ENCODE measurements at places on chromosomes 12 and 14. TPM values are rescaled to one million over a fixed set of nuclear protein-coding genes. Genes with fewer than 3 reads are reported as not detected.

ELK3 gene
- 32.5 TPM for total RNA-seq

KCNA5 gene
- 4.4 TPM for total RNA-seq

DNA sequence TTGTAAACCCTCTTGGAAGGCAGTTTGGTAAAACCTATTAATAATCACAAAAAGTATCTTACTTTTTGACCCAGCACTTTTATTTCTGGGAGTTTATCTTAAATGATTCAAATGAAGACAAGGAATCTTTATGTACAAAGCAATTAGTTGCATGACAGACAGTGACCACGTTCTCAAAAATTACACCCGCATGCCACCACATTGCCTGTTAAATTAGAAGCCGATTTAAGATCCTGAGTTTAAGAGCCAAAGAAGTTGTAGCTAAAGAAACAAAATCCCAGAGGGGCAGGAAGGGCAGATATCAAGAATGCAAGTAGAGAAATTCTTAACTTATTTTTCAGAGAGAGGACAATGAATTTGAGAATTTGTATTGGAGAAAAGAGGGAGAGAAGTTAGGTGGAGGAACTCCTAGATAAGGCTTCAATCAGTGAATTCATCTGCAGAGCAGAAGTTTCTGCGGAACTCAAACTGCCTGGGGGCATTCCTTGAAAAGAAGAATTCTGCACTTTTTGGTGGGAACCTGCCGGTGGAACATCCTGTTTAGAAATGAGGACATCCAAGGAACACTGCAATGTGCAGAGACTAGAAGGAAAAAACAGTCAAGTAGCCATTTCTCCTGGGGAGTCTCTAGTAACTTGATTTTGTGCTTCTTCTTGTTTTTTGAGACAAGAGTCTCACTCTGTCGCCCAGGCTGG lies 1.1 kb upstream of the RIOX1 start:
- peaks cover 35% of the 10 kb centered on the region for H3K4me1 ChIP-seq
- H3K36me3 ChIP-seq = no peaks in the 10 kb centered on the region
- H3K4me3 ChIP-seq = no peak overlapping the region

NEUROD4 gene
- not detected for total RNA-seq

TRHDE gene
- 0.56 TPM for total RNA-seq

- peak overlapping the region; percentile 87 for H3K4me3 ChIP-seq
- DNase-seq = peak; percentile 45
- no peaks in the 10 kb centered on the region for H3K4me1 ChIP-seq
- no peaks in the 10 kb centered on the region for H3K36me3 ChIP-seq
Observed at GRCh38 chr12:25960143-25960542, 1.7 kb downstream of the RASSF8 start.

GRCh38 chr12:82842480-82842879 lies 155.8 kb downstream of the TMTC2 start:
- DNase-seq = no peak
- H3K27me3 ChIP-seq = no peaks in the 10 kb centered on the region
- H3K36me3 ChIP-seq = no peaks in the 10 kb centered on the region
- H3K27ac ChIP-seq = no peak overlapping the region
- no peaks in the 10 kb centered on the region for H3K4me1 ChIP-seq

All from heart left ventricle (tissue), 16 donors.